ENCODE measurements at places on chromosomes 2 and 18.

- no peak for DNase-seq
Measured at GRCh38 chr2:73134471-73134870, 21.7 kb upstream of the RAB11FIP5 start.

DNA sequence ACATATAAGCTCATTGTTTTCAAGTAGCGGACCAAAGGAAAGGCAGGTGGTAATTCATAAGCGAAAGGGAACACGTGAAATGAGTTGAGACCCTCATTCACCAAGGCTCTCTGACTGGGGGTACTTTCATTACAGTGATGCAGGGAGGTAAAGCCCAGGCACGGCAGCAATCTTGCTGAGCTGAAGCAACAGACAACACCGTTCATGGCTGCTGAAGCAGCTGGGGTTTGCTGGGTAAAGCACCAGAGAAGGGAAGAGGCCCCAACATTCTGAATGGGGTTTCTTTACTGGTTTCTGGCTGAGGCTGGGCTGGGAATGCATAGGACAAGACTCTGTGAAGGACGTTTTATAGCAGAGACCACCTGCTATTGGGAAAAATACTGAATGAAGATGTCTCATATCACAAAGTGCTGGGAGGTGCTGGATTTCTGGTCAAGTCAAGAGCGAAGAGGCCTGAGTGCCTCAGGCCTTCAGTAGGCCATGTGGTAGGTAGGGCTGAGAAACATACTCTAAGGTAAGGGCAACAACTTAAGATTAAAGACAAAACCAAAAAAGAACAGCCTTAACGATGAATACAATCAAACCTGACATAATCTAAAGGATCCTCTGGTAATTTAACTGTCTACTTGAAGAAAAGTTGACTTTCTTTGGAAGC is 324.7 kb upstream of the PIK3C3 start:
- no peak for DNase-seq

- no peak for DNase-seq
Measured at GRCh38 chr18:49050452-49050851, 99.7 kb upstream of the SMAD7 start.

GRCh38 chr2:106187273-106187891 is 6.7 kb downstream of the UXS1 start:
- DNase-seq = no peak

GRCh38 chr2:38590053-38590452 is 12.7 kb downstream of the HNRNPLL start:
- DNase-seq = no peak

GRCh38 chr2:77179297-77179696 is 342.9 kb downstream of the LRRTM4 start:
- DNase-seq = no peak

DNA sequence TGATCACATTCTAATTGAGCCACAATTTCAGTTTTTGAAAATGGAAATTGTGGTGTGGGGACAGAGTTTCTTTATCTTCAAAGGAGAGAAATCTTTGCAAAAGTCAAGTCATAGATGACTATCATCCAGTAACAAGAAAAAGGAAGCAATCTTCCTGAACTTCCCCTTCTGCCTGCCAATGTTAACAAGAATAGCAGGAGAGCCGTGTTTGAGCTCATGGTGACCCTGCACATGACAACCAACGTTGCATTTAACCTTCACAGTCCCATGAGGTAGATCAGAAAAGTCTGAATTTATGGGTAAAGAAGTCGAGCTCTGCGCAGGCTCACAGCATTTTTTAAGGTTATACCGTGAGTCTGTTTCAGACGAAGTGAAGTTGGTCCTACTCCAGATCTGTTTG is 454.9 kb downstream of the LPIN1 start:
- DNase-seq = no peak

DNA sequence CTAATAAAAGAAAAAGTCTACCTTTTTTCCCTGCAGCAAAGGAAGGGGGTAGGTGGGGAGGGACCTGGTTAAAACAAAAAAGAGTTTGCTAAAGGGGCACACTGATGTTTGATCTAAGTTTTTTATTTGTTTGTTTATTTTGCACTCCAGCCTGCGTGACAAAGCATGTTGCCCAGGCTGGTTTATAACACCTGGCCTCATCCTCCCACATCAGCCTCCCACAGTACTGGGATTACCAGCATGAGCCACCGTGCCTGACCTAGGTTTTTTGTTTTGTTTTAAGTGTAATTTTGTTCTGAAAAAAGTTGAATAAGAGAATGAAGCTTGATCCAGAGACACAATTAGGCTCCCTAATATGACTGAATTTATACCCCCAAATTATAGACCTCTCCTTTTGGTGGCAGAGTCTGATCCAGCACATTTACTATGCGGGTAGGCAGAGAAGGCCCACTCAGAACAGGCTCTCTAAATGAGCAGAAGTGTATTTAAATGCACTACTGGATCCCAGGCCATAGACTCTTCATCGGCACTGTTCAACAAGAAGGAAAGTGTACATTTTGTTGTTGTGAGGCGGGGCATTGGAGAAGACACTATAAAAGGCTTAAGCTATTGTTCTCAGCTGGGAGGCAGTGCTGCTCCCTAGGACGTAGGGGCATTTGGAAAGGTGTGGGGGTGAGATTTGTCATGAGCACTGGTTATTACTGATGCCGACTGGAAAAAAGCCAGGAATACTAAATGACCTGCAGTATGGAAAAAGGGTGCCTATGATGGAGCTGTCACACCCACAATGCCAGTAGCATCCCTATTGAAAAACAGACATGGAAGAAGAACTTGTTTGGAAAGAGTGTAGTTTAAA is 32.4 kb downstream of the MRPS9 start:
- no peak for DNase-seq

DNA sequence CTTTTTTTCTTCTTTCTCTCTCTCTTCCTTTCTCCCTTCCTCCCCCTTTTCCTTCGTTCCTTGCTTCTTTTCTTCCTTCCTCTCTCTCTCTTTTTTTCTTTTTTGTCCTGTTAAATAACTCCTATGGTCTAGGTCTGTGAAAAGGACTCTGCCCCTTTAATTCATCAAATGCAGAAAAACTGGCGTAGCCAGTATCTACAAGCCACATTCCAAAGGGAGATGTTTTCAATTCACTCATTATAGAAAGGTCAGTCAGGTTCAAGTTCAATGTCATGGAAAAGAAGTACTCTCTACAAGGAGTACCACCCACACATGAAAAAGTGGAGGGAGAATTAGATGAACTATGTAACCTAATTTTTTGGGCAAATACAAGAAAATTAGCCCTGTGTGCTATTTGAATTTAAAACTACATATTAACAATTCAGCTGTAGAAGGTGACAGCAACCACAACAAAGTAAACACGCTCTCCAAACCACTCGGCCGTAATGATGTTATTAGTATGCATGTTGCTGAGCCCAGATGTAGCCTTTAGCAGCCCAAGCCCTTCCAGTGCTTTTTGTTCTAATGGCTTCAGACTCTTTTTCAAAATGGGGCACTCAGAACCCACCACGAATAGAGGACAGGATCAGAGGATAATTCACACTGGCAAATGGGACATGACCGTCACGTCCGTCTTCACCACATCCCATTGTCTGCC is 735.4 kb upstream of the FANCL start:
- no peak for DNase-seq

GRCh38 chr18:26618135-26618534 is 69.8 kb upstream of the KCTD1 start:
- no peak for DNase-seq

GRCh38 chr18:6482198-6482977 is 67.7 kb upstream of the L3MBTL4 start:
- DNase-seq = peak; percentile 78

DNA sequence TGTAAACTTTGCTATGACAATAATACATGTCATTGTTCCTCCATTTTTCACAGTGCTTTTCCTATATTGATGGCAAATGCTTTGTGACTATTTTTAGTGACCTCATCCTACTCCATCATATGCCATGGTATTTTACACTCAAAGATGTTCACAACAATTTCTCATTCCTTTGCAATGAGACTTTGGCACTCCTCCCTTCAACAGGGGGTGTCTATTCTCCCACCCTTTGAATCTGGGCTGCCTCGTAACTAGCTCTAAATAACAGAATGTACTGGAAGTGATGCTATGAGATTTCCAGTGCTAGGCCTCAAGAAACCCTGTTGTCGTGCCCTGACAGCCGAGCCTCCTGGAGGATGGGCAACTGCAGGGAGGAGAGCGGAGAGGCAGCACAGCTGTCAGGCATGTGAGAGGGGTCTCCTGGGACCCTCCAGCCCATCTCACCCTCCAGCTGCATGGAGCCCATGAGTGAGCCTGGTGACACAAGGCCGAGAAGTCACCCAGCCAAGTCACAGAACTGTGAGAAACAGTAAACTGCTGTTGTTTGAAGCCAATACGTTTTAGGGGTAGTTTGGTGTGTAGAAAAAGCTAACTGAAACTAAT is 103.1 kb upstream of the APCDD1 start:
- DNase-seq = no peak

- DNase-seq = no peak
Measured at GRCh38 chr18:48430150-48430549, 21.0 kb upstream of the ZBTB7C start.

- DNase-seq = no peak
Measured at GRCh38 chr2:143934626-143935481, 585.1 kb downstream of the ZEB2 start.

- DNase-seq = no peak
Measured at GRCh38 chr18:49926106-49926745, 112.9 kb upstream of the ACAA2 start.

DNA sequence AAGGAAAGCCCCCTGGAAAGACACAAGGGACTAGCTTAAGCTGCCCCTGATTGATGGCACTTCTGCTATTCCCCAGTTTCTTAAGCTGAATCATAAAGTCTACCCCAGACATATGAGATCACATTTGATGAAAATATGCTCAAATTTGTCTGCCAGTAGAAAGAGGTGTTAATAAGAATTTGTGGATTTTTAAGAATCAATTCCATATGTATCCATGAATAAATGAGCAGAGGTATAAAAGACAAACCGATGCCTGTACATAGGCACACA is 119.9 kb downstream of the CCBE1 start:
- DNase-seq = no peak
